ENCODE measurements at places on chromosomes 1 and 21.
A peak's percentile ranks its signal among the peaks of the same experiment; 100 is the strongest.

DNA sequence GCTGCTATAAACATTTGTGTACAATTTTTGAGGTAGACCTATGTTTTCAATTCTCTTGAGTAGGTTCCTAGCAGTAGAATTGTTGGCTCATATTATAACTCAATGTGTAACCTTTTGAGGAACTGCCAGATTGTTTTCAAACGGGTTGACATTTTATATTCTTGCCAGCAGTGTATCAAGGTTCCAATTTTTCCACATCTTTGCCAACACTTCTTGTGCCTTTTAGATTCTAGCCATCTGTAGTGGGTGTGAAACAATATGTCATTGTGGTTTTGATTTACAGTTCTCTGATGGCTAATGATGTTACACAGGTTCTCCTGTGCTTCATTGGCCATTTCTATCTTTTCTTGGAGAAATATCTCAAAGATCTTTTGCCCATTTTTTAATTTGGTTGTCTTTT, 36.4 kb downstream of the MAP3K7CL start:
- no peak for DNase-seq

DNA sequence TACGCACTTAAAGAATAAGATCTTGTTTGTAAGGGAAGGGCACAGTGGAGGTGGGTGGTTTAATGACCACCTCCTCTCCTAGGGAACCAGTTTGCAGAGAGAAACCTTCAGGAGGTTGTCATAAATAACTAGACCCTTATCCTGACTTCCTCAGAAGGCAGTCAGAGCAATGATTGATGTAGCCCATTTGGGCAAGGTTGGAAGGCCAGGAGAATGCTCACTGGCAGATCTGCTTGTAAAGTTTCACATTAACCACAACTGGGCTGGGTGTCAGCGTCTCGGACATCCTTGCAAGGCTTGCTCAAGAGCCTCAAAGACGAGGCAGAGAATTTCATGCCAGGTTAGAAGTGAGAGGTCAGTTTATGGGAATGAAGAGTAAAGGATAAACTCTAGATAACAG, 87.6 kb upstream of the TRABD2B start:
- DNase-seq = no peak

GRCh38 chr1:15522551-15522950, 1.5 kb downstream of the CASP9 start:
- no peak for DNase-seq

- DNase-seq = no peak
Observed at GRCh38 chr1:228812961-228813360, 77.7 kb downstream of the RHOU start.

DNA sequence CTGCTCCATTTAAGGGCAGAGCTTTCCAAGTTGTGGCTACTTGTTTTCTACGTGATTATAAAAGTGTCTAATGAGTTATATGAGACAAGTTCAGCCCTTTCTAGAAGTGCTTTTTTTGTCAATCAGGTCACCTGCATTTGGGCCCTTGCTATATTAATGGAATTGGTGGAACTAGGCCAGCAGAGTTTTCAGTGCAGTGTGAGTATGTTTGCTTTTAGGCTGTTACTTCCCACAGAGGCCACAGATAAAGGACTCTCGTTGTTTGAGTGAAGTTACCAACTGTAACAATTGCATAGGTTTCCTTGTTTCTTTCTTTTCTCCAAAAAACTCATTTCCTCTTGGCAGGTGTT, 10.9 kb downstream of the SMAP2 start:
- DNase-seq = no peak

- DNase-seq = no peak
Observed at GRCh38 chr21:28972398-28972797, 20.3 kb downstream of the LTN1 start.

DNA sequence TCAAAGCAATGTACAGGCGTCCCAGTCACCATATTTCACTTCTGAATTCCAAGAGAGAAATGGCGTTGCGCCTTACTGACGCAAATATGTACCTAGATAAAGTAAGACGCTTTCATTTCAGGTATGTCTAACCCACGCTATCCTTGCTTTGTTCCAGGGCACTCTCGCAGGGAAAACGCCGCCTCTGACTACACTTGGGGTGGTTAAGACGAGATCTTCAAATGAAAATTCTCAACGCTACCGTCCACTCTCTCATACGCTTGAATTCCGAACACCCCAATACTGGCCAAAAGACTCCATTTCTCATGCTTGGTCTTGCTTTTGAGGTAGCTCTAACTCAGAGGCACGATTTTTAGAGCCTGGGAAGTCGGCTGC, 736 bp upstream of the ZMPSTE24 start:
- peak; percentile 0 for DNase-seq

GRCh38 chr1:26574719-26575251, 45.2 kb downstream of the RPS6KA1 start:
- DNase-seq = no peak
